Activated CD4-positive, alpha-beta T cell treated with anti-CD3 and anti-CD28 coated beads, Interleukin-2, Interleukin-6, amounts not matched to agents 100 ng/mL and 50 ng/mL, durations not matched to agents 16 hours and 8 hours (primary cell): ENCODE measurements at places on chromosomes 11 and 22.

DNA sequence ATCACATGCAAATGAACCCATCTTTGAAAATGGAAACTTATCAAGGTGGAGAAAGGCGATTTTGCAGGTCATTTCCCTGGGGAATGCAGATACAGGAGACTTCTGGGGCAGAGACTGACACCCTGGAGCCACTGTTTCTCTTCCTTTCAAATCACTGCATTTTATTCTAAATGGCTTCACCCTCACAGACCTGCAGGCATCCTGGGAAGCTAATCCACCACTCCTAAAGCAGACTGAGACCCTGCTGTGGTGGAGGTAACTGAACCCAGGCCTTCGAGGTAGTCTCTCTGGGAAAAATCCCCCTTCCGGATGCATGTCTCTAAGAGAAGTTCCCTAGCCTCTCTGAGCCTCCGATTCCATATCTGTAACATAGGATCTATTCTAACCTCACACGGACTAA lies 20.9 kb upstream of the CSNK2A3 start:
- DNase-seq: no peak

DNA sequence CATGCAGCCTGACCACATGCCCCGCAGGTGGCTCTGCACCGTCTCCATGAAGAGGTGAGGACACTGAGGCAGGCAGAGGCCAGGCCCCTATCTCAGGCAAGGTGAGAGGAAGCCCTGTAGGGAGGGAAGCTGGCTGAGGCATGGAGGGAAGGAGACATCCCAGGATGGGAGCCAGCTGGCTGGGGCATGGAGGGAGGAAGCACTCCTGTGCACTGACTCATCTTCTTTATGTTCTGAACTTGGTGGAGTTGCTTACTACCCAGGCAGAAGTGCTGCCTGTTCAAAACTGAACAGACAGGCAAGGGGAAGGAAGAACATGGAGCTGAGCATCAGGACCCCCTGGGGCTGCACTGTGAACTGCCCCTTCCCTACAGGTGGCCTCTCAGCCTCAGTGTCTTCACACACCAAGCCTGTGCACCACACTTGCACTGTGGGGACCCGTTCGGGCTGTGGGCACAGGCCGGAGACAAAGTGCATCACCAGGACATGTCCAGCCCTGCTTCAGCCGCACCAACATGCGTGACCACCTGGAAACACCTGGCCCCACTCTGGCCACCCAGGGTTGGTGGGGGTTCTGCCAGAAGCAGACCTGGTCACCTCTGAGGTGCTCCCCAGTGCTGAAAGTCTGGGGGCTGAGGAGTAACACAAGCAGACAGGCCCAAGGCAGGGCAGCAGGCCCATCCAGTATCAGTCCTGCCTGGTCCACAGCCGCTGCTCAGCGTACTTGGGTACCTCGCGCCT lies 55.5 kb downstream of the DGCR2 start:
- no peak for DNase-seq

GRCh38 chr11:779955-780532 lies 2.8 kb upstream of the GATD1 start:
- DNase-seq: no peak

DNA sequence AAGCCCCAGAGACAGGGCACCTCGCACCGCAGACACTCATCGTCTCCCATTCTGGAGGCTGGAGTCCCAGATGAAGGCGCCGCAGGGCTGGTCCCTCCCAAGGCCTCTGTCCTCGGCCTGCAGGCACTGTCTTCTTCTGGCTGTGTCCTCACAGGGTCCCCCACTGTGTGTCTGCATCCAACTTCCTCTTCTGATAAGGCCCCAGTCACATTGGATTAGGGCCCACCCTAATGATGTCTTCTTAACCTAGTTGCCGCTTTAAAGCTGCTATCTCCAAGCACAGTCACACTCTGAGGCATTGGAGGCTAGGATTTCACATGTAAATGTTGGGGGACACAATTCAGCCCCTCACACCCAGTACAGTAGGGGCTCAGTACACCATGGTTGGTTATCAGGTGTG lies 48.9 kb downstream of the DHCR7 start:
- DNase-seq: no peak

DNA sequence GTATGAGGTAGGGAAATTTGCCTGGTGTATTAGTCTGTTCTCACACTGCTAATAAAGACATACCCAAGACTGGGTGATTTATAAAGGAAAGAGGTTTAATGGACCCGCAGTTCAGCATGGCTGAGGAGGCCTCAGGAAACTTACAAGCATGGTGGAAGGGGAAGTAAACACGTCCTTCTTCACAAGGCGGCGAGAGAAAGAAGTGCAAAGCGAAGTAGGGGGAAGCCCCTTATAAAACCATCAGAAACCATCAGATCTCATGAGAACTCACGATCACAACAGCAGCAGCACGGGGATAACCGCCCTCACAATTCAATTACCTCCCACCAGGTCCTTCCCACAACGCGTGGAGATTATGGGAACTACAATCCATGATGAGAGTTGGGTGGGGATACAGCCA lies 12.0 kb upstream of the RFPL2 start:
- DNase-seq: no peak

- DNase-seq: peak; percentile 71
These were observed 52.9 kb upstream of the RTL6 start for GRCh38 chr22:44550711-44551491.

DNA sequence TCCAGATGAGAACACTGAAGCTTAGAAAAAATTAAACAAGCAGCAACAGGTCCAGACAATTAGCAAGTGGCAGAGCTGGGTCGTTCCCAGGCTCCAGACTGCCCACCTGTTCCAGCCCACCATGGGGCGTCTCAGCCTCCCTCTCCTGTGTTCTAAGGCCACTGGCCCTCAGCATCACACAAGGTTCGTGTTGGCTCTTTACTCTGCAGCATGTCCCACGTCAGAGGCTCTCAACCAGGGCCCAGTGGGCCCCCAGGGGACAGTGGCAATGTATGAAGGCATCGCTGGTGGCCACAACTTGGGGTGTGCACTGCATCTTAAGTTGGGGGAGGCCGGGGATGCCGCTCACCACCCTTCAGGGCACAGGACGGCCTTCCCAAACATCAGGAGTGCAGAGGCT lies 6.2 kb downstream of the PDGFB start:
- no peak for DNase-seq

- no peak for DNase-seq
These were observed 1185.3 kb downstream of the JRKL start for GRCh38 chr11:97574976-97575665.

GRCh38 chr11:61147791-61148620 lies 13.2 kb downstream of the VPS37C start:
- no peak for DNase-seq

- DNase-seq: no peak
These were observed 16.9 kb upstream of the TMA7B start for GRCh38 chr22:39943337-39943736.

DNA sequence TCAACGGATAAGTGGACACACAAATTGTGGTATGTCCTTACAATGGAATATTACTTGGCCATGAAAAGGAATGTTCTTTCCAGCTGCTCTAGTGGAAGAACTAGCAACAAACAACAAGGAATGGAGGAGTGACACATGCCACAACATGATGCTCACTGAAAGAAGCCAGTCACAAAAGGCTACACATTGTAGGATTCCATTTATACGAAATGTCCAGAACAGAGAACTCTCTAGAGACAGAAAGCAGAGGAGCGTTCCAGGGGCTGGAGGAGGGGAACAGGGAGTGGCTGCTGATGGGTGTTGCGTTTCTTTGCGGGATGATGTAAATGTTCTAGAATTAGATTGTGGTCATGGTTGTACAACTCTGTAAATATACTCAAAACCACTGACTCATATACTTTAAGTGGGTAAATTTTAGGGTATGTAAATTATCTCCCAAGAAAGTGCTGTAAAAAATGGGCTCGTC lies 32.4 kb upstream of the PDGFB start:
- no peak for DNase-seq

DNA sequence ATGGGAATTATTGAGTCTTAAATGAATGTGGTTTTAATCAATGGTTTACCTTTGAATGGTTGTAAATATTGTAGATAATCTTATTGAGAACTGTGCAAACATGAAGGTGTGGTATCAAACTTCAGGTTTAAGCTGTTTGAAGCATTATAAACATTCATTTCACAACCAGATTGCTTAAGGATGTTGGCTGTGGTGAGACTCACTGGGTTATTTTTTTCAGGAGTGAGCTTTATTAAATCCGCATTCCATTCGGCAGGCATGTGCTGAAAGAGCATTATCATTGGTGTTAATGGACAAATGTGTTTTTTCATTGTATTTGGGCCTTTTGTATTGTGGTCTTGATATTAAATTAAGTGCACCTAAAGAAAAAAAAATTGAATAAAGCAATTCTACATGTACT lies 9.7 kb downstream of the MMP3 start:
- no peak for DNase-seq

DNA sequence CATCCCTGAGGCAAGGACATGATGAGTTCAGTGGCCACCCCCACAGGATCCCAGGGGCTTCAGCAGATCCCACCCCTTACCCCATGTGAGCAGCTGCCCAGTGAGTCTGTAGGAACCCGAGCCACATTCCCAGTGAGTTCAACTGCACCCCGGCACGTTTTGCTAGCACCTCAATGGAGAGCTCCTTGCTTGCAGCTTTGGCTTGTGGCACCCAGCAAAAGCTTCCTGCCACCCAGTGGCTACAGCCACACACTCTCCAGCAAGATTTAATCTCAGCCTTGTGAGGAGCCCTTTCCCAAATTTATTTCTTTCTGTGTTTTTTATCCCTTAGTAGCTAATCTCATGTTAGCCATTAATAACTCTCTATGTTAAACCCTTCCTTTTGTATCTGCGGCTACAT lies 4.0 kb downstream of the SAA1 start:
- DNase-seq: no peak

DNA sequence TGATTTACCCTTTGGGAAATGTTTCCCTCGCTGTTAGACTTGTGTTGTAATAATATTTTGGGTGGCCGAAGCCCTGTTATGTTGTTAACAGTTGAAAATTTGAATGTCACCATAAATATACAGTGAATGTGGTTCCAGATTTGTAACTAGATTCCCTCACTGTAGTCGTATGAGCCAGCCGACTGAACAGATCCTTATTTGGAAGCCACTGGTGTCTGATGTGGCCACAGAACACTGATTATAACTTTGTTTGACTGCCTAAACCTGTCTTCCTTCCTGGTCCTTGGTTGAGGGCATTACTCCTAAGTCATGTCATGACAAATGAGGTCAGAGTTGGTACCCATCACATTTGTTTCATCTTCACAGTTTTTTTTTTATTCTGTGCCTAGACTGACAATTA lies 45.4 kb downstream of the YAP1 start:
- DNase-seq: no peak

GRCh38 chr22:43438666-43439347 lies 27.0 kb downstream of the MPPED1 start:
- no peak for DNase-seq

DNA sequence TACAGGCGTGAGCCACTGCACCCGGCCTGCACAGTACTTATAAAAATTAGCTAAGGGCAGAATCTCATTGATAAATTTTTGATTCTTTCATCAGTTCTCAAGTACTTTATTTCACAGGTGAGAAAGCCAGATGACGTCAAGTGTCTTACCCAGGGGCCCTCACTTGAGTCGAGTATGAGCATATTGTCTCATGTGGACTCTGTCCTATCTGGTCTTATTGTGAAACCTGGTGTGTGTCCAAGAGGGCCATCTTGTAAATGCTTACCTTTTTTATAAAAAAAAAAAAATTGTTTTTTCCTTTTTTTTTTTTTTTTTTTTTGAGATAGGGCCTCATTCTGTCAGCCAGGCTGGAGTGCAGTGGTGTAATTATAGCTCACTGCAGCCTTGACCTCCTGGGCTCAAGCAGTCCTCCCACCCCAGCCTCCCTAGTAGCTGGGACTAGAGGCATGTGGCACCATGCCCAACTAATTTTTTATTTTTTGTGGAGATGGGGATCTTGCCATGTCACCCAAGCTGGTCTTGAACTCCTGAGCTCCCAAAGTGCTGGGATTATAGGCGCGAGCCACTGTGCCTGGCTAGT lies 6.0 kb downstream of the ACO2 start:
- no peak for DNase-seq

- DNase-seq: no peak
These were observed 76.4 kb upstream of the PPARA start for GRCh38 chr22:46073683-46074504.

GRCh38 chr11:63489879-63490278 lies 1.1 kb downstream of the PLAAT5 start:
- DNase-seq: no peak

GRCh38 chr11:58923300-58923788 lies 15.9 kb upstream of the GLYATL1 start:
- DNase-seq: peak; percentile 40

GRCh38 chr11:17015627-17016126 lies 1.5 kb upstream of the PLEKHA7 start:
- DNase-seq: no peak

DNA sequence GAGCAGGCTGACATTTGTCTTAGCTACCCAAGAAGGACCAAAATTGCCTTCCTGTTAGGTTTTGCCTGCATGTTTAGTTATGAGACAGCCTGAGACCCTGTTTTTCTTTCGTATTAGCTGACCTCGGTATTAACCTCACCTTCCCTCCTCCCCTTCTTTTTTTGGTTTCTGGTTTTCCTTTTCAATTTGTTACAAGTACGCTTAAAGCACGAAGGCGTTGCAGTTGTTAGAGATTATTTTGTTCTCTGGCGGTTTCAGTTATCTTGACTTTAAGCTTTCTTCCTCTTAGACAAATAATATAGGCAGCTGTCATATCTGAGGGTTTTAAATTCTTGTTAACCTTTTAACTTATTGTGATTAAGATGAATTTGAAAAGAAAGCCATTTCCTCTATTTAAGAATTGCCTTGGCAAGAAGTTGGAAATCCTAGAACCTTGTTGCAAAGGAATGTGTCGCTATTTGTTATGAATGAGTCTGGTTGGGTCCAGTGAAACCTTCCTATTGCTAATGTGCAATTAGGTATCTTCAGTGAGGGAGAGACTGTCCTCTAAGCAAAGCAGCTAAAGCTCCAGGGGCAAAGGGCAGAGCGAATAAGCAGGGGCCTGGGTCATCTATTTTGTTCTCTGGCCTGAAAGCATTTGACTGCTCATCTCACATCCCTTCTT lies 45.7 kb downstream of the PACS1 start:
- DNase-seq: peak; percentile 64

- DNase-seq: no peak
These were observed 224.7 kb downstream of the BRD1 start for GRCh38 chr22:49603016-49603415.
